CD4-positive, alpha-beta T cell (primary cell): ENCODE measurements at places on chromosomes 5 and 9.

GRCh38 chr5:9188956-9189355, 356.9 kb downstream of the SEMA5A start:
- no peak for DNase-seq

- DNase-seq = no peak
Measured at GRCh38 chr5:77643654-77644370, 5.3 kb upstream of the OTP start.

GRCh38 chr9:106862110-106862820, 701 bp upstream of the ZNF462 start:
- no peak for DNase-seq

GRCh38 chr5:73280386-73280785, 107.4 kb downstream of the TMEM174 start:
- no peak for DNase-seq
